ENCODE measurements at places on chromosomes 5 and 9. TPM values are rescaled to one million over a fixed set of nuclear protein-coding genes. Genes with fewer than 3 reads are reported as not detected.

GRCh38 chr5:10518347-10518746 lies 45.5 kb upstream of the ANKRD33B start:
- DNase-seq = no peak

- DNase-seq = no peak
Measured at GRCh38 chr5:100609594-100609993, 74.4 kb downstream of the FAM174A start.

- no peak for DNase-seq
Measured at GRCh38 chr9:127796225-127796813, 6.4 kb upstream of the FPGS start.

DNA sequence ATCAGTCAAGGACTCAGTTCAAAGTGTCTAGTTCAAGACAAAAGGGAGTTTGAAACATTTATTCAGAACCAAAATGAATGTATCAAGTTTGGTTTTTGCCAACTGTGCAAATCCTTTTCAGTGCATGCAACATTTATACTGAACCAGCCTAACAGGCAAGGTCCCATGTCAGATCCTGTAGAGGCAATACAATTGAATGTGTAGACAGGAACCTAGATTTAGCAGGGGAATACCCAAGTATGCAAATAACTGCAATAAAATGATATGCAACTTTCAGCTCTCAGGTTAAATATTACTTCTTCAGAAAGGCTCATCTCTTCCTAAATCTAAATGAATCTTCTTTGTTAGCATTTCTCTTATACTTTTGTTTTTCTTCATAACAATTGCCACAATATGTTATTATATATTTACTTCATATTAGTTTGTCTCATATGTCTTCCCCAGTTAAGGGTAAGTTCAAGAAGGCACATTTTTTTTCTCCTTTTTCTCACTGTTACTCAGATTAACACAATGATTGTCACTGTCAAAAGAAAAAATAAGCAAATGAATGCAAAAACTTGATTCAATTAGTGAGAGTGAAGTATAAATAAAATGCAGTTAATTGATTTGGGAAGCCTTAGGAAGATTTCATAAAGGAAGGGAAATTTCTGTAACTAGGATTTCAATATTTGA lies 163.9 kb upstream of the RASA1 start:
- no peak for DNase-seq

GRCh38 chr5:158922263-158922592 lies 177.5 kb downstream of the EBF1 start:
- DNase-seq = no peak

DNA sequence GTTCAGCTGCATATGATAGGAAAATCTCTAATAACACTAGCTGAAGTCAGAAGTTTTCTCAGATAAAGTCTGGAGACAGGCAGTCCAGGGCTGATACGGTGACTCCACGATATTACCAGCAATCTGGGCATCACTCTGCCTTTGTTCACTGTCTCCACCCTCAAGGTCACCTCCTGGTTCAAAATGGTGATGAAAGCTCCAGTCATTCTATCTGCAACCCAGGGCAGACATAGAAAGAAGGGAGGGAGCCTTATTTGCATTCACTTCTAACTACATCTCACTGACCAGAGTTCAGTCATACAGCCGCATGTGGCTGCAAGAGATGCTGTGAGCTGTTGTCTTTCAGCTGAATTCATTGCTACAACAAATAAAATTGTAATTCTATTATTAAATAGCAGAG lies 22.4 kb upstream of the GPR151 start:
- DNase-seq = no peak

- no peak for DNase-seq
Measured at GRCh38 chr5:146940295-146940694, 61.7 kb upstream of the PPP2R2B start.

DNA sequence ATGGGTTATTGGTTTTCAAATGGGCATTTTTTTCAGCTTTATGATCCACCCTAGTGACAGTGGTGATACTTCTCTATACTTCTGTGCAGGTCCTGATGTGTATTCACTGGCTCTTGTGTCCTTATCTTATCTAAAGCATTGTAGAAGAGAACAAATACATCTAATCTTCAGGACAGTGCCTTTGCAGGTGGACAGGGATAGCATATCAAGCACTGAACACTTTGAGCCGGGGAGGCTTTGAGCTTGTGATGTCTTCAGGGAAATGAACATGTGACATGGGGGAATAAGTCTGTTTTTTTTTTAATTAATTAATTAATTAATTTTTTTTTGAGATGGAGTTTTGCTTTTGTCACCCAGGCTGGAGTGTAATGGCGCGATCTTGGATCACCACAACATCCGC lies 115.5 kb upstream of the KLF4 start:
- DNase-seq = no peak

DNA sequence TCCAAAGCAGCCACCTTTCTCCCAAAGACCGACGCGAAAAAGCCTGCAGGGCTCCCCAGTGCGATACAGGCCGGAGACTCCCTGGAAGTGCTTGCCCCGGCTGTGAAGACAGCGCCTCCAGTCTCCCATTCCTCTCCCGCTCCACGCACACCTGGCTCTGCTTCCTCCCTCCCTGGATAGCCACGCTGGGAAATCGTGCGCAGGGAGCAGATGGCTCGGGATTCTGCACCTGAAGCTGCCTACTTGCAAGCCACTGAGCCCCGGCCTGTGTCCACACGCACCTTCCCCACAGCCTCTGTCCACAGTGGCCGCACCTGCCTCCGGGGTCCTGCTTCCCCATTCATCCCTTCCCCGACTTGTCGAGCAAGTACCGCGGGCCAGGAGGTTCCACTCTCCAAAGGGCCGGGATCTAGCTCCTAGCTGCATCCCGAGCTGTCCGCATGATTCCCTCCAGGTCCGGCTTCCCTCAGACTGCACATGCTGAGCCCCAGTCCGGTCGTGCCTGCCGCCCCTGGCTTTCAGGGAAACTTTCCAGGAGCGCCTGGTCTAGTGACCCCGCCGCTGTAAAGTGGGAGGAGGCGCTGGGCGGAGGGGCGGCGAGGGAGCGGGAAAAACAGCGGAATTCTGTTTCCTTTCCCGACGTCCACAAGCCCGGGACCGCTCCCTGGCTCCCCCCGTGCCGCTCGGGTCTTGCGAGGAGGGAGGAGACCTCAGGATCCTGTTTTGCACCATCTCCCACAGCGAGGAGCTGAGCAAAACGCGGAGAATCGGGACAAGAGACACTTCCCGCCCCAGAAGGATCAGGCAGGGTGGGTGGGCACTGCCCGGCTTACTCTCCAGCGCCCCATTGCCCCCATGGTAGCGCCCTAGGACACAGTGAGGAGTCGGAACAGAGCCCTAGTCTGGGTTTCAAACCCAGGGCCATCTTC lies 2.0 kb downstream of the SEMA6A start:
- no peak for DNase-seq

GRCh38 chr5:93503598-93504067 lies 77.4 kb downstream of the NR2F1-AS1 start:
- DNase-seq = peak; percentile 91

GRCh38 chr5:68176253-68176652 lies 39.3 kb upstream of the PIK3R1 start:
- no peak for DNase-seq

DNA sequence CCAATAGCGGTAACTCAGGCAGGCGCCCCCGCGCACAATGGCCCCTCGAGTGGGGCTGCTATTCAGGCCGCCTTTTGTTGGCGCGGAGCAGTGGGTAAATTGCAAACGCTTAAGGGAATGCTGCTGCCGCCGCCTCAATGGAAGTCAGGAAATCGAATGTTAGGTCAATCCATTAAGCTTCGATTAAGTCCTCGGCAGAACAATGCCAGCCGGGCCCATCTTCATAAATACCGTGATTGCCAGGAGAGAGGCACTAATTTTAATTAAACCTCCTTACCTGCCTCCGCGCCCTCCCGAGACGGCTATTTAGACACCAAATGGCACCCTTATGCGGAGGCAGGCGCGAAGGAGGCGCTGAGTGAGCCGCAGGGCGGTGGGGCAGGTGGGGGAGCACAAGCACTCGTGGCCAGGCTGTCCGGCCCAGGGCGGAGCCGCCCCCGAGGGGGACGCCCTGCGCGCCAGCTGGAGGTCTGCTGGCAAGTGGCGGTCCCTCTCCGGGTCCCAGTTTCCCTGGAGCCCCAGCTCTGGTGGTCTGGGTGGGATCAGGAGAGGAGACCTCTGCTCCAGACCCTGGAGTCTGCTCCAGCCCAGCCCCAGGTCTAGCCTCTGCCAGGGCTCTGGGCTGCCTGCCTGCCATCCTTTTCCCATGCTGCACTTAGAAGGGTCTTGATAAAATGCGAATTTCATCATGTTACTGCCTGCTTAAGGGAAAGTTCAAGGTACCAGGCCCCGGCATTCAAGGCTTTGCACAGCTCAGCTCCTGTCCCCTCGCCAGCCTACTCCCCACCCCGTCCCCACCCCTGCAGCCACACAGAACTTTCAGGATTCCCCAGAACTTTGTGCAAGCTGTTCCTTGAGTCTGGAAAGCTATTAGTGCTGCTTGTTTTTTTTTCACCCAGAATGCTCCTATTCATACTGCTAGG lies 19.7 kb downstream of the NR5A1 start:
- no peak for DNase-seq

DNA sequence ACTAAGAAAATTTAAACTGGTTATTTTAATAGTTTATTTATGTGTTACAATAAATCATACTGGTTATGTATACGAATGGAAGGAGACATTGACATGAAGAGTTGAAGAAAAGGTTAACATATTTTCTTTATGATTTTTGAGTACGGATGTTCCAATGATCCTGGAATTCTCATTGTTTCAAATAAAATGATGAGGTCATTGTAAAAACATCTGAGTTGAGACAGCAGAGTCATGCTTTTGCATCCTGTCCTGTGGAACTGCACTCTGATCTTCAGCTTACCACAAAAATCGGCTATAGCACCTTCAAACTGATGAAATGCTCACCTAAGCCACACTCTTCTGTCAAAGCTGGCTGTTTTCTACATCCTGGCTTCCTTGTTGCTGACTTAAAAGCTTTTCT lies 67.8 kb downstream of the PTCD2 start:
- DNase-seq = peak; percentile 86

- DNase-seq = peak; percentile 47
Measured at GRCh38 chr9:22278426-22278825, 168.2 kb upstream of the DMRTA1 start.

DNA sequence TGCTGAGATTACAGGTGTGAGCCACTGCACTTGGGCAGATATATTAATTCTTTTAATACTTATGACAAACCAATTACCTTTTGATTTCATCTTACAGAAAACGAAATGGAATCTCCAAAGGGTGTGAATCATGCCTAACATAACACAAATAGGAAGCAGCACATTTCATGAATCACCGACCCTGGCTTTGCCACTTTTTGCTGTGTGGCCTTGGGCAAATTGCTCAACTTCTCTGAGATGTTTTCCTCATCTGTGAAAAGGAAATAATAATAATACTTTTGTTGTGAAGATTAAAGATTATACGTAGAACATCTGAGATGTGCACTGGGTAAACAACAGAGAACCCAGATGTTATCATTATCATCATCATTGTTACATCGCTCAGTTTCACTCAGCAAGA lies 50.7 kb upstream of the FREM1 start:
- peak; percentile 35 for DNase-seq

DNA sequence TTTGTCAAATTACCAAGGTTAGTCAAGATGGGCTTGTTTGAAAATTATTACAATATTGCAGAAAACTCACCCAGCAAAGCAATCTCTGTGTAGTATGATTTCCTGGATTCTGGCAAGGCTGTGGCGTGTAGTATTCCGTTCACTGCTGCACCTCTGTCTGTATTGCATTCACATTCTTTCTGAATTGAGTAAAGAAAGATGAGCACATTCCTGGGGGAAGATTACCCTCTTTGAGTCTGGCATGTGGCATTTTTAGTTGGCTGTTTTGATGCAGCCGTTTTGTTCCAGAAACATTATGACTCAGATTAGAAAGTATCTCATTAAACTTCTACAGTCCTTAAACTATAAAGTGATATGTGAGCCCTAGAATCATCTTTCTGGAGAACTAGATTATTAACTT lies 197.7 kb downstream of the TENT4A start:
- DNase-seq = no peak

GRCh38 chr5:155252025-155252424 lies 238.5 kb downstream of the KIF4B start:
- DNase-seq = no peak

DNA sequence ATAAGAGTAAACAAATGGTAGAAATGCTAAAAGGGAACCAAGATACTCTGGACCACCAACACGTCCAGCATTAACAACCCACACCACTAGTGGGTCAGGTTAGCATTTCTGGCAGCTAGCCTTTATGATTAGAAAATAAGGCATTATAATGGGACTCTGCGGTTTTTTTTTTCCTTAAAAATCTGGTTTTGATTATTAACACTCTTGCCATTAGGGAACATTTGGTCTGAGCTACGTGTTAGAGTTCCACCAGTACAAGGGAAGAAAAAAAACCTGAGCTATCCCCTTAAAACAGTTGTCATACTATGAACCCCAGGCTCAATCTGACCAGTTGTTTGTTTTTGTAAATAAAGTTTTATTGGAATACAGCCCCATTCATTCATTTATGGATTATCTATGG lies 110.4 kb downstream of the NTRK2 start:
- DNase-seq = no peak

- no peak for DNase-seq
Measured at GRCh38 chr5:1217596-1218206, 7.5 kb upstream of the SLC6A18 start.

Gene SPACA9
- 0.79 TPM for total RNA-seq

Gene EPB41L4B
- total RNA-seq = 30.3 TPM

Gene ANKRD34B
- not detected for total RNA-seq

Gene PCDHGB4
- 2.1 TPM for total RNA-seq

Gene CLTA
- total RNA-seq = 335 TPM

Gene STING1
- total RNA-seq = 2.8 TPM

Gene TMEM161B
- total RNA-seq = 17.4 TPM

Gene CNTFR
- total RNA-seq = not detected

Data from bronchial epithelial cell (primary cell).